ENCODE measurements at places on chromosomes 11 and 22. TPM values are rescaled to one million over a fixed set of nuclear protein-coding genes. Genes with fewer than 3 reads are reported as not detected.
A peak's percentile ranks its signal among the peaks of the same experiment; 100 is the strongest.

OR52I1 gene
- total RNA-seq = not detected

MMP1 gene
- total RNA-seq = 33.5 TPM

CELSR1 gene
- 40.8 TPM for total RNA-seq

GPHA2 gene
- total RNA-seq = not detected

SLC43A3 gene
- 127 TPM for total RNA-seq

MOV10L1 gene
- total RNA-seq = not detected

OR8K3 gene
- total RNA-seq = not detected

ABTB2 gene
- 24.6 TPM for total RNA-seq

MIEF1 gene
- 39.2 TPM for total RNA-seq

ALDH3B1 gene
- 41.6 TPM for total RNA-seq

GRCh38 chr22:42296381-42296853 is 26.0 kb upstream of the TCF20 start:
- H3K27me3 ChIP-seq = peaks cover 28% of the 10 kb centered on the region
- no peak overlapping the region for H3K27ac ChIP-seq
- H3K4me3 ChIP-seq = no peak overlapping the region
- peak; percentile 37 for DNase-seq
- H3K36me3 ChIP-seq = peaks cover 5% of the 10 kb centered on the region
- H3K4me1 ChIP-seq = peaks cover 12% of the 10 kb centered on the region

DNA sequence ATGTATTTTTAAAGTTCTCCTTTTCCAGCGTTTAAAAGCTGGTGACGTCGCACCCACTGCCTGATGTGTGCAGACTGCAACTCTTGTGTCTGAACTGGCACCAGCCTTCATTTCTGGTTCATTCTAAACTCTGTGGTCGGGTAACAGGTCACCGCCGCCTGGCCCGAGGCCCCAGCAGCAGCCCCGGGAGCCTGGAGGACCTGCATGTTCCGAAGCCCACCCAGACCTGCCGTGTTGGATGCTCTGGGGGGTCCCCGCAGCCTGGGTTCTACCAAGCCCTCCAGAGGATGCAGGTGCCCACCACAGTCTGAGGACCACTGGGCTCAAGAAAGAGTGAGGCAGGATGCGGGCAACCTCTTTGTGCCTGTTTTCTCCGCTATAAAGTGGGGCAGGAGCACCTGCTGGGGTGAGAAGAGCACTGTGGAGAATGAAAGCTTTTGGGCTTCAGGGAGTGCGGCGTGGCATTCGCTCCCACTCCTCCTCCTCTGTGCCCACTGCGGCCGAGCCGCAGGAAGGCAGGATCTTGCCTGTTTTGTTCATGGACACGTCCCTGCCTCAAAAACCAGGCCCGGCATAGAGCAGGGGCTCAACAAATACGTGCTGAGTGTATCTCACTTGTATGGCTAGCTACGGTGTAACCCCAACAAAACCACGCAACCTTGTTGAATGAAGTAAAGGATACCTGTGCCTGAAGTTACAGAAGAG is 40.1 kb downstream of the CERK start:
- H3K4me1 ChIP-seq = no peaks in the 10 kb centered on the region
- DNase-seq = no peak
- peaks cover 28% of the 10 kb centered on the region for H3K36me3 ChIP-seq
- H3K27me3 ChIP-seq = no peaks in the 10 kb centered on the region

GRCh38 chr11:22371160-22371559 is 33.0 kb downstream of the SLC17A6 start:
- H3K4me1 ChIP-seq = no peaks in the 10 kb centered on the region
- no peak for DNase-seq
- H3K4me3 ChIP-seq = no peak overlapping the region
- no peak overlapping the region for H3K27ac ChIP-seq

GRCh38 chr22:19890502-19891316 is 36.0 kb upstream of the GNB1L start:
- peaks cover 6% of the 10 kb centered on the region for H3K36me3 ChIP-seq
- DNase-seq = no peak
- H3K4me3 ChIP-seq = no peak overlapping the region
- no peaks in the 10 kb centered on the region for H3K4me1 ChIP-seq
- no peak overlapping the region for H3K27ac ChIP-seq

DNA sequence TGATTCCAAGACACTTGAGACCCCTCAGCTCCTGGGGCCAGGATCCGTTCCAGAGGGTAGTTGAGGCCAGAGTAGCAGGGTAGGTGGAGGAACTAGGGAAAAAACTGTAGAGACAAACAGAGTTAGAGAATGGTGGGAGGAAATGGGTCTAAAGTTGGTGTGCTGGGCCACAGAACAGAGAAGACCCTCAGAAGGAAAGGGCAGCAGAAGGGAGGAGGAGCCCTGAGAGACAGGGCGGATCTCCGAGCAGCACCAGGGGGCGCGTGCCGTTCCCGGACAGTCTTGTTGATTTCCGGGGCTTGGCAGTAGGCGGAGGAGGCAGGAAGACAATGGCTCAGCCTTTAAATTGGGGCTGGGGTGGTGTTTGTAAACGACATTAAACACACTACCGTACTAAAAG is 2.4 kb upstream of the CECR2 start:
- peaks cover 69% of the 10 kb centered on the region for H3K27me3 ChIP-seq
- DNase-seq = peak; percentile 31
- no peak overlapping the region for H3K4me3 ChIP-seq
- H3K4me1 ChIP-seq = peaks cover 10% of the 10 kb centered on the region
- no peaks in the 10 kb centered on the region for H3K36me3 ChIP-seq

DNA sequence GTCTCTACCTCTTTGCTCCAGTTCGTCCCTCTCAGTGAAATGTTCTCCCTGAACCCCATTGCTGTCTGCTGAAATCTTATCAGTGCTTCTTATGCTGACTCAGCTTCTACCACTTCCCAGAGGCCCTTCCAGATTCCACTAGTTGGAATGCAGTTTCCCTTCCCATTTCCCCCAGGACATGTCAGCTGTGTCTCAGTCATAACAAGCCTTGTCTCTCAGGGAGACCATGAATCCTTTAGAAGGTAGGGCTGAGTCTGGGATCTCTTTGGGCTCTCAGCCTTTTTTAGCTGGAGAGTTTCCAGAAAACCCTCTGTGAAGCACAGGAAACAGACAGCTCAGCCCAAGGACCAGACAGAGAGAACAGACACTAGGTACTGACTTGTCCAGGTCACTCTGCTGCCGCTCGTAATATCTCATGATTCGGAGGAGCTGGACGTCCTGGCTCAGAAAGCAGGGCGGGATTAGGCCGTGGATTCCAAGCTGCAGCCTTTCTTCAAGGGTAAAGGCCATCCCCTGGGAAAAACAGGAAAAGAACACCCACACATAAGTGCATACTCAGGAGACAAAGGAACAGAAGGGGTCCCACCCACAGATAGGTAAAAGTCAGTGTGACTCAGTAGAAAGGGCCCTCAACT is 113.0 kb downstream of the ME3 start:
- peaks cover 17% of the 10 kb centered on the region for H3K4me1 ChIP-seq
- no peaks in the 10 kb centered on the region for H3K27me3 ChIP-seq
- H3K36me3 ChIP-seq = no peaks in the 10 kb centered on the region
- H3K27ac ChIP-seq = no peak overlapping the region
- DNase-seq = no peak
- no peak overlapping the region for H3K4me3 ChIP-seq

- H3K27ac ChIP-seq = no peak overlapping the region
- peaks cover 29% of the 10 kb centered on the region for H3K27me3 ChIP-seq
- H3K4me3 ChIP-seq = no peak overlapping the region
- no peak for DNase-seq
Observed at GRCh38 chr22:24693379-24693778, 81.1 kb downstream of the PIWIL3 start.

GRCh38 chr11:64849598-64850356 is 5.3 kb upstream of the CDC42BPG start:
- no peak for DNase-seq
- no peak overlapping the region for H3K4me3 ChIP-seq
- peak overlapping the region; percentile 47 for H3K27ac ChIP-seq

- H3K4me1 ChIP-seq = no peaks in the 10 kb centered on the region
- no peaks in the 10 kb centered on the region for H3K36me3 ChIP-seq
- no peak overlapping the region for H3K4me3 ChIP-seq
- H3K27ac ChIP-seq = no peak overlapping the region
- H3K27me3 ChIP-seq = no peaks in the 10 kb centered on the region
Observed at GRCh38 chr11:31414338-31414737, 44.7 kb downstream of the DNAJC24 start.

DNA sequence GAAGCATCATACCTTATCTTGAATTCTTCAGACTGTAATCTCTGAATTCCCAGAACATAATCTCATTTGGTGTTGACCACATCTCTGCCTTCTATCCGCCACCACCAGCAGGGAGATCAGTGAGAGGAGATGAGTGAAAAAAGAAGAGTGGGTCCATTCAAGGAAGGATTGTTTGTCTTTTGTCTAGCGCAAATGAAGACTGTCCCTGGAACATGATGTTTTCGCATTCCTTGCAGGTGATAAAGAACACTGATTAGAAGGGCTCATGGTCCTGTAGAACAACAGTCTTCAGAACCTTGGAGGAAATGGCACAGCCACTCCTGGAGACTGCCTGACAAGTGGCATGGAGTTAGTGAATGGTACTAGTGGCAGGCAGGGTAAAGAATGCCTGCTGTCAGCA is 869.6 kb downstream of the JRKL start:
- H3K4me3 ChIP-seq = no peak overlapping the region
- no peaks in the 10 kb centered on the region for H3K36me3 ChIP-seq

DNA sequence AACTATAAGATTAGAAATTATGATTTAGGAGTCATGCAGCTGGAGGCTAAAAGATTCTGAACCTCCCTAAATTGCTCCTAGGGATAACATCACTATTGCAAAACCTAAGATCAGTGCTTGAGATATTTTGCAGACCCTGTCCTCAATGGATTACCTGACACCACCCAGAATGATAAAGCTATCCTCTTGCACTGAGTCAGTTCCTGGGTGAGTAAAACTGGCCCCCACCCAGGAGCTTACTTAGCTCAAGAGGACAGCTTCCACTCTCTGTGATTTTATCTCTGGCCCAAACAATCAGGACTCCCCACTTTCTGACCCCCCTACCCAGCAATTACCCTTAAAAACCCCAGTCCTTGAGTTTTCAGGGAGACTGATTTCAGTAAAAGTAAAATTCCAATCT is 2074.4 kb upstream of the RAG2 start:
- H3K27ac ChIP-seq = no peak overlapping the region
- H3K36me3 ChIP-seq = no peaks in the 10 kb centered on the region
- no peak overlapping the region for H3K4me3 ChIP-seq
- no peaks in the 10 kb centered on the region for H3K27me3 ChIP-seq
- no peaks in the 10 kb centered on the region for H3K4me1 ChIP-seq

GRCh38 chr22:45239681-45240051 is 1.0 kb downstream of the KIAA0930 start:
- no peak for DNase-seq
- H3K36me3 ChIP-seq = peaks cover 34% of the 10 kb centered on the region
- no peaks in the 10 kb centered on the region for H3K27me3 ChIP-seq
- peak overlapping the region; percentile 80 for H3K4me3 ChIP-seq
- H3K4me1 ChIP-seq = peaks cover 39% of the 10 kb centered on the region
- peak overlapping the region; percentile 49 for H3K27ac ChIP-seq

DNA sequence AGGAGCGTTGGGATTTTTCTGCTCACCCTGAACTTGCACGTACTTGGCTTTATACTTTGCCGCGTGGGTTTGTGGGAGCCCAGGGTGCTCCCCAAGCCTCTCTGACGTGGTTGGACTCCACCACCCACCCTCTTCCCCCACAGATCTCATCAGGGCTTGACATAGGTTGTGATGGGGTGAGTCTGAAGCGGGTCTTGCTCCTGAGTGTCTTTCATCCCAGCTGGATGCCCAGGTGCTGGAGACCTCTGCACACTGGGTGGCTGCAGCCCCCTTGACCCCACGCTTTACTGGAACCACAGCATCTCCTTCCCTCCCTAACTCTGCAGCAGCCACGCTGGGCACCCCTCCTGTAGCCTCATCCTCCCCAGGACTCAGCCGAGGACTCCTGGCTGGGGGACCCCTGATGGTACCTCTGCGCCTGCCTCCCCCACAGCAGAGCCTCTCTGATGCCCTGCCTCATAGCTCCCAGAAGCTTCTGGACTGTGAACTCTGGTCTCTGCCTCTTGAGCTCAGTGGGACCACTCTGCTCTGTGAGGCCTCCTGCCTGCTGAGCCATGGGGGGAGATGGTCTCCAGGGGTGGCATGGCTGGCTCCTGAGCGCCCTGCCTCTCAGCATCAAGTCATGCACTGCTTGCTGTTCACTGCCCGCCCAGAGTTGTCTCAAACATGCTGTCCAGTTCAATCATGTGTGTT is 45.2 kb downstream of the MYEOV start:
- no peaks in the 10 kb centered on the region for H3K27me3 ChIP-seq
- H3K27ac ChIP-seq = no peak overlapping the region
- peaks cover 27% of the 10 kb centered on the region for H3K36me3 ChIP-seq
- H3K4me1 ChIP-seq = peaks cover 39% of the 10 kb centered on the region
- no peak overlapping the region for H3K4me3 ChIP-seq

GRCh38 chr11:33064033-33064825 is 24.9 kb downstream of the TCP11L1 start:
- no peak for DNase-seq
- H3K4me1 ChIP-seq = peaks cover 22% of the 10 kb centered on the region
- no peak overlapping the region for H3K4me3 ChIP-seq
- no peaks in the 10 kb centered on the region for H3K27me3 ChIP-seq
- peaks cover 5% of the 10 kb centered on the region for H3K36me3 ChIP-seq
- no peak overlapping the region for H3K27ac ChIP-seq

GRCh38 chr11:30471244-30471643 is 114.9 kb downstream of the MPPED2 start:
- DNase-seq = no peak
- H3K4me1 ChIP-seq = no peaks in the 10 kb centered on the region
- H3K4me3 ChIP-seq = no peak overlapping the region
- H3K36me3 ChIP-seq = no peaks in the 10 kb centered on the region
- H3K27me3 ChIP-seq = no peaks in the 10 kb centered on the region

- DNase-seq = no peak
- H3K4me3 ChIP-seq = no peak overlapping the region
- peaks cover 62% of the 10 kb centered on the region for H3K36me3 ChIP-seq
Observed at GRCh38 chr11:400241-400689, 6.3 kb downstream of the PKP3 start.

DNA sequence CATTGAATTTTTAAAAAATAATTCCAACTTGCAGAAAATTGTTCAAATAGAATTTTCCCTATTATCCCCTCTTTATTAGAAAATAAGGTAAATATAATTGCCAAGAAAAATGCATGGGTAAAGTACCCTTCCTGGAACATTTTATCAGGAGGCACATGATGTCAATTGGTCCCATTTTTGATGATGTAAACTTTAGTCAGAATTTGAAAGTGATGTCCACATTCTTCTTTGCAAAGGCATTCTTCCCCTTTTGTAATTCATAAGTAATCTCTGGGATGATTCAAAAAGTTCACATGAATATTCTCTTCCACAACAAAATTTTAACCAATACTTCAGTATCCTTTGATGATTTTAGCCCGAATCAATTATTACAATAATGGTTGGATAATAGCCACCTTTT is 86.9 kb upstream of the ANO3 start:
- no peak overlapping the region for H3K27ac ChIP-seq
- no peak for DNase-seq
- H3K4me3 ChIP-seq = no peak overlapping the region
- H3K4me1 ChIP-seq = no peaks in the 10 kb centered on the region
- no peaks in the 10 kb centered on the region for H3K36me3 ChIP-seq

Measured in Calu3 (cell line).